ENCODE measurements at places on chromosomes 13 and 19.

- no peak for DNase-seq
These were observed 495 bp downstream of the KCNA7 start for GRCh38 chr19:49071860-49072547.

DNA sequence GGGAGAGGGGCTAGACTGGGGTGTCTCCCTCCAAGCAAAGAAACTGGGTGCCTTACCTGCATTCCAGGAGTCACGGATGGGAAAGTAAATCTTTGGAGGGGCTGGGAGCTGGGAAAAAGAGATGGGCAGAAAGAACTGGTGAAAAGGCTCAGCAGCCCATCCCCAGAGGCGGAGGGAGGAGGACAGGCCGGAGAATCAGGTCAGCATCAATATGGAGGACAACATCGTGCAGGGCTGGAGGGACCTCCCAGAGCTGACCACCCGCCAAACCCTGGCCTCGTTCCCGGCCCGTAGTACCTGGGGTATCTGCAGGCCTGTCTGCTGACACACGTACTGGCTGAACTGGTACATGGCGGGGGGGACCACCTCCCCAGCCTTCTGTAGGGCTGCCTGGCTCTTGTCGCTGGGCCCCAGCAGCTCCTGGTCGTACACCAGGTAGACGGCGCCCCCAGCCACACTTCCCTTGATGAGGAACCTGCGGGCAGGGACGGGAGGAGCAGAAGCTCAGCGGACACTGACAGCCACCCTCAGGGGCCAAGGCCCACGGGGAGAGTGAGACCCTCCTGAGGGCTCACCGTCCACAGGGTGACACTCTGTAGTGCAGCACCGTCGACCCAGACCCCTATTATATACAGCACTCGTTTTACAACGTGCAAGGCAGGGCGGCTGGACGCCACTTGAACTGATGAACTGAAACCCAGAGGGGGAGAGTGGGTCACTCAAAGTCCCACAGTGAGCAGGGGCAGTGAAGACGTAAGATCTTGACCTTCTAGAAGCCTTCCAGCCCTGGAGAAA is 830 bp downstream of the MICOS13 start:
- no peak for DNase-seq

GRCh38 chr13:86446311-86446710 is 647.1 kb upstream of the SLITRK6 start:
- no peak for DNase-seq

DNA sequence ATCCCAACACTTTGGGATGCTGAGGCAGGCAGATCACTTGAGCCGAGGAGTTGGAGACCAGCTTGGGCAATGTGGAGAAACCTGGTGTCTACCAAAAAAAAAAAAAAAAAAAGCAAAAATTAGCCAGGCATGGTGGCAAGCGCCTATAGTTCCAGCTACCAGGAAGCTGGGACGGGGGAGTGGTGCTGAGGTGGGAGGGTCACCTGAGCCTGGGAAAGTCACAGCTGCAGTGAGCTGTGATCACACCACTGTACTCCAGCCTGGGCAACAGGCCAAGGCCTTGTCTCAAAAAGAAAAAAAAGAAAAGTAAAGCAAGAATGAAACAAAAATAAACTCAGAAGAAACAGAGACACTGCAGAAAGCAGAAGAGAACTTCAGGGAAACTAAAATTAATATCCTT is 31.6 kb downstream of the MTRF1 start:
- DNase-seq: no peak

DNA sequence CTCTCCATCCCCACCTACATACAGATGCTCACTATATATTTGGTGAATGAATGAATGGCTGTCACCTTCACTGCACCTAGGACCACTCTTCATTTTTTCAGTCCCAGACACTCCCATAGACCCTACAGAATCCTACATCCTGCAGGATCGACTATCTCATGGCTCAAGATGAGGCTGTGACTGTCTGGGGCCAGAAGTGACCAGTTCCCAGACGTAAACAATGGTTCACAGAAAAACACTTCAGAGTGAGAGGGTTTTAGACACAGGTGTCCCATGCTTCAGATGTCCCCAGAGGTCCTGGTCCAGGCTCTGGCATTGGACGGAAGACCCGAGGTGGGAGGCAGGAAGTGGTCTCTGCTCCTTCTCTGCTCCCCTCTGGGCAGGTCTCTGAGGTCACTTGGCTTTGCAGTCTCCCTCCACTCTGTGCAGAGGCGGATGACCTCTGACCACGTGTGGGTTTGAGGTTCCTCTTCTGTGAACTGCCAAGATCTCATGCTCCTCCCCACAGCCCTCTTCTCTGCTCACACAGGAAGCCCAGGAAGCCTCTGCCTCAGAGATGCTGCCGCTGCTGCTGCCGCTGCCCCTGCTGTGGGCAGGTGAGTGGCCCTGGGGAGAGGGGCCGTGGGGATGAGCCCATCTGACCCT is 24.9 kb downstream of the SIGLEC7 start:
- peak; percentile 30 for DNase-seq

DNA sequence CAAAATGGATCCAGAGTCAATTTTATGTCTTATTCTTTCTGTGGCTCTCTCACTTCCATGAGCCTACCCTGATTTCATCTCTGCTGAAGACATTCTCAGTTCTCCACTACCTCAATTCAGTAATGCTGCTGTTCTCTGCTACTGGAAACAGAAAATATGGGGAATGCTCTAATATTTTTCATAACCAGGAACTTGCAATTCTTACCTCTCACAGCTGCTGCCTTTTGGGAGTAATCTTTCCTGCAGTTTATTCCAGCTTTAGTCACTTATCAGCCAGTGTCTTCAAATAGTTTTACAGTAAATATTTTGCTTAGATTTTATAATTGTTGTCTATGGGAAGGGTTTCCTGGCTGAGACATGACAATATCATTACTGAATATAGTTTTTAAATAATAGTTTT is 145.1 kb upstream of the UFM1 start:
- no peak for DNase-seq

- DNase-seq: peak; percentile 62
These were observed at the start of gene GRIN3B for GRCh38 chr19:1000095-1000494. TSS of gene GRIN3B (plus strand) at chr19:1000419. CDS start at chr19:1000438, 19 bp downstream.

- DNase-seq: no peak
These were observed 12.8 kb downstream of the C3 start for GRCh38 chr19:6707658-6708018.

- DNase-seq: no peak
These were observed 16.4 kb downstream of the PLEKHF1 start for GRCh38 chr19:29681422-29682235.

DNA sequence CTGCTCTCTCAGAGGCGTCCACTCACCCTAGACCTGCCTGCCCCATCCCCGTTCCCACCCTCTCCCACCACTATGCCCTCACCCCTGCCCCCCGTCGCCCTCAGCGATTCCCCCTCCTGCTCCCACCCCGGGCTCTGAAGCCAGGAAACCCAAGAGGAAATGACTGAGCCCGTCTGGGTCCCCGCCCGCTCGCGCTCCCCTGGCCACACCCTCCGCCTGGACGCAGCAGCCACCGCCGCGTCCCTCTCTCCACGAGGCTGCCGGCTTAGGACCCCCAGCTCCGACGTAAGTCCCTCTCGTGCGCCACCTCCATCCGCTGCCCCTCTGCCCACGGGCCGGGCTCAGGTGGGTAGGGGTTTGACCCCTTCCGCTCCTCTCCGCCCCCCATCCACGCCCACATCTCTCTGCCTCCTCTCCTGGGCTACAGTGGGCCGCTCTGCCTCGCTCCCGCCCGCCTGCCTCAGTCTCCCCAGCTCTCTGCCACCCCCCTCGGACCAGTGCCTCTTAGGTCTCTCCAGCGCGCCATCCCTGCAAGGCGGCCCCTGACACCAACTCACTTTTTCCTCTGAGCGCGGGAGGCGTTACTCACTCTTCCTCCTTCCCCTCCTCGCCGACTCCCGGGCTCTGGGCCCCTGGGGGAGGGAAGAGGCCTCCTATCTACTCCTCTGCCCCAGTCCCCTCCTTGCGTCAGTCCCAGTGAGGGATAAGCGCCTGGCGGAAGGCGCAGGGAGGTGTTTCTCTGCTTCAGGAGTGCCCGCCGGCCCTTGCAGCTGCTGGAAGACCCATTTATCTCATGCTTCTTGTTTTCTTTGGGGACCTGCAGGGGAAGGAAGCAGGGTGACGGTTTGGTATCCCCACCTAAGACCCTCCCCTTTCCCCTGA is at the start of gene FXYD5:
Gene FXYD5 (plus strand): TSS at position 211 of the 882 bp plus-strand sequence. CDS start 816 bp downstream, outside the sequence.
- peak; percentile 61 for DNase-seq

- DNase-seq: no peak
These were observed 29.1 kb upstream of the IGLON5 start for GRCh38 chr19:51282335-51282734.

- DNase-seq: no peak
These were observed 33.0 kb downstream of the XPO4 start for GRCh38 chr13:20869540-20869939.

- no peak for DNase-seq
These were observed 153.6 kb downstream of the KCTD15 start for GRCh38 chr19:33950091-33950750.

- DNase-seq: no peak
These were observed 512.1 kb downstream of the IRS2 start for GRCh38 chr13:109274188-109274821.

- DNase-seq: no peak
These were observed 21.2 kb downstream of the HNRNPM start for GRCh38 chr19:8466018-8466417.

DNA sequence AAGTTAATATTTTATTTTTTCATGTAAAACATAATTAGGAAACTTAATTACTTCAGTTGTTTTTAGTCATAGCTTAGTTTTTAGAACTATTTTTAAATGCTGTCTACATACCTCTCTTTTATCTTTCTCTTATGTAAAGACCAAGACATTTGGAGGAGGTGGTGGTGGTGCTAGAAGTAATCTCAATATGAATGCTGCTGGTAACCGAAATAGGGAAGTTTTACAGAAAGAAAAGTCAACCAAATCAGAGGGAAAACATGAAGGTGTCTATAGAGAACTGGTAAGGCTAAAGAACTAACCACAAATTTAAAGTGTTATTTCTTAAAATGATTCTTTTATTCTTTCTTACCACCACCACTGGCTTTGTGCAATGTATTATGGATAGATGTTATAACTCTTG is 97.3 kb downstream of the TDRD3 start:
- no peak for DNase-seq

DNA sequence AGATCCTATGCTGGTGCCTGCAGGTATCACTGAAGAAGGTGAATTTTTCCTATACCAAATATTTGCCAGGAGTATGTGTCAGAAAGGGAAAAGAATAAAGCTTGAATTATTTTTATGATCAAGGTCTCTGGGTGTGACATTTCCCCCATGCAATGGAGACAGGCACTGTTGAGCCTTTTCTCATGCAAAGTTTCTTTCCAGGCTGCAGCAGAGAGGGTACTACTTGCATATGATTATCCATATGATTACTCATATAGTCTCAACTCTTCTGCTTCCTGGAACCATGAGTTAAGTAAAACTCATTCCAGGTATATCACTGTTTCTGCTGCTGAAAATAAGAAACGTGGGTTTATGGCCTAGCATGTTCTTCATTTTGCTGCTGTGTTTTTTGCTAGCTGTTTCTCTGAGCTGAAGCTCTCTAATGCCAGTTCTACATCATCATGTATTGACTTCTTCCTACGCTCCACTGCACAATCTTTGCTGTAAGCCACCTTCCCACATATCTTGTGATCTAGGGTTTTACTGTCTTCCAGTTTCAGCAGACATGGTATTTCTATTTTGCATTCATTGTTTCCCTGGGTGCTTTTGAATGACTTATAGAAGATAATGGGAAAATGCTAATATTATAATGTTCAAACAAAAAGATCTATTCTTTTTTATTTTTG is 278.7 kb upstream of the GPC6 start:
- DNase-seq: no peak

DNA sequence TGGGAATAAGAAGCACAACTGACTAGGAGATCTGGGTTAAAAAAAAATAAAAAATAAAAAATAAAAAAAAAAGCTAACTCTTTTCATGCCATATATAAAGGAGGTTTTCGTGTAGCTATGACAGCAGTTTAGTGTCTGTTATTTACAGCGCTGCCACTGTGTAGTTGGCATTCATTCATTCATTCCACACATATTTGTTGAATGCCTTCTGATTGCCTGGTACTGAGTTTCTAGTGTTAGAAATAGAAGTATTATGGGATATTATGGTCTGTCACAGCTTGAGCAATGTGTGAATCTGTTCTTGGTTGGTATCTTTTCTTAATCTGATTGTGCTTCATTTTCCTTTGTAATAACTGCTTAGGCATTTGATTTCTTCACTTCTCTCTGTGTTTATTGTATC is 237.4 kb downstream of the NBEA start:
- no peak for DNase-seq

GRCh38 chr19:2993579-2993978 is 16.2 kb downstream of the TLE6 start:
- no peak for DNase-seq

DNA sequence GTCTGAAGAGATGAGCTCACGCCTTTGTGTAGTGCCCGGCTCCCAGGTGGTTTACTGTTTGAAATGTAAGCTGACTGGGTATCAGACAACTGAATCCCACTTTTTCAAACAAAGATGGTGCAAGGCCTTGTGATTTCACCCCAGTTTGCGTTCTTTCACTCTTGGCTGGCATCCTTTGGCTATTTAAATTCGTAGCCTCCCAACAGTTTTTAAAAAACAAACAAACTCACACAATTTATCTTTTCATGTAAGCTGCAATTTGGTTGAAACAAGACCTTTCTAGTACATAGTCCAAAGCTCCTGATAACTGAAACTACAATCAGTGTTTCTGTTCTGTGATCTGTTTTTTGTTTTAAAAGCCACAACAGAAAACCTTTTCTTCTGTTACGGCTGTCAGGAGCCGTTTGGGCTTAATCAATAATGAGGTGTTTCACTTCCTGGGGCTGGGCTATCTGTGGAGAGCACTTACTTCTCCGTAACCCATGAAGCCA is 65.1 kb upstream of the NPAS1 start:
- DNase-seq: no peak

DNA sequence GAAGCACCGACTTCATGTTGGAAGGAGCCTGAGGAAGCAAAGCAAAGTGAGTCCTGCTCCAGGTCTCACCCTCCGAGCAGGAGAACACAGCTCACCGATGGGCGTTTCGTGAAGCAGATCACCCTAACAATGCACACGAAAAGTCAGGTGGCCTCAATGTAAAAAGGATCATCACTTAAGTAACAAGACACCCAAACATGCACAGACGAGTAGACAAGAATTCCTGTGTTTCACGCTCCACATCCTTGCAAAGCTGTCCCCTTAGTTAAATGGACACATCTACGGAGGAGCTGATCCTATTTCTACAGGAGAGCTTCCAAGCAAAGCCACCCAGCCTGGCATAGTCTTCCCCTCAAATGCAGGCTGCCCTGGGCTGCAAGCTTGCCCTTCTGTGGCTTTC is 66.2 kb downstream of the SLC15A1 start:
- DNase-seq: no peak
